ENCODE measurements at places on chromosomes 11 and 22. TPM values are rescaled to one million over a fixed set of nuclear protein-coding genes. Genes with fewer than 3 reads are reported as not detected.

DNA sequence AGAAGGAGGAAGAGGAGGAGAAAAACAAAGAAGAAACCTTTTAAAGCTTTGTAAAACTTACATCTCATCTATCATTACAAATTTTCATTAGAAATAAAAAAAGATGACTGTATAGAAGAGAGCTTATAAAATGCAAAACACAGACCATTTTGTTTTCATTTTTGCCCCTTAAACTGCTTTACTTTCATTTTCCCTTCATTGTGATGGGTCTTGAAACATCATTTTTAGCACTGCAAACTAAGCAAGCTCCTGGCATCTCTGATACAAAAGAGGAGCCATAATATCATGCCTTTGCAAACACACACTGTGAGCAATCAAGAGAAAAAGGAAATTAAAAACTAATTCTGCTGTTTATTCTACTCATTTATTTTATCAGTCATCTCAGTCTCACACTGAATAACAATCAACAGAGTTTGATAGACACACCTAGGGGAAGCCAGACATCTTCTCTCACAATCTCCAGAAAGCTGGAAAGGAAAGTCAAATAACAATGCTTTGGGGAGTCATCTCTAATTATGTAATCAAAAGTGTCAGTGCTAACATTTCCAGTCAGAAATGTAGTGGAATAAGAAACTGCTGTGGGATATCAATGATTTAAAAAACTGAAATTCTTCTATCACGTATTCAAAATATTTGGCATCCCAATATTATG lies 467.7 kb upstream of the FAT3 start:
- no peak for DNase-seq
- no peaks in the 10 kb centered on the region for H3K27me3 ChIP-seq
- no peaks in the 10 kb centered on the region for H3K4me1 ChIP-seq

DNA sequence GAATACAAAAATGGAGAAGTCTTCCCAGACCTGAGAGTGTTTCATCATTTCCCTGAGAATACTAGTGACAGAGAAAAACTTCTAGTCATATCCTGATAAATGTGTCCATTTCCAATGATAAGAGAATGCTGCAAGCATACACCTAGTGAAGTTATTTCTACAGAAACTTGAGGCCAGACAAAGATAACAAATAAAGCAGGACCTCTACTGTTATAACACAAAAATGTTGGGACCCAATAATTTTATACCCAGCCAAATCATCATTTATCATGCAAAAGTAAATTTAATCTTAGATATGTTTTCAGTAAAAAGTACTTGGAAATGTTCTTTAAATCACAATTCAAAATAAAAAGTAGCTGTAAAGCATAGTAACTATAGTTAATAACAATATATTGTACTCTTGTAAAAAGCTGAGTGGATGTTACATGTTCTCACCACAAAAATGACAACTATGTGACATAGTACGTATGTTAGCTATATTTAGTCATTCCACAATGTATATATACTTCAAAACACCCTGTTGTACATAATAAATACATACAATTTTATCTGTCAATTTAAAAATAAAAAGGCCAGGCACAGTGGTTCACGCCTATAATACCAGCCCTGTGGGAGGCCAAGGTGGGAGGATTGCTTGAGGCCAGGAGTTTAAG lies 12.6 kb downstream of the RRAS2 start:
- H3K36me3 ChIP-seq, result no peaks in the 10 kb centered on the region
- no peak overlapping the region for H3K27ac ChIP-seq
- no peak for DNase-seq
- H3K4me1 ChIP-seq, result peaks cover 12% of the 10 kb centered on the region

DNA sequence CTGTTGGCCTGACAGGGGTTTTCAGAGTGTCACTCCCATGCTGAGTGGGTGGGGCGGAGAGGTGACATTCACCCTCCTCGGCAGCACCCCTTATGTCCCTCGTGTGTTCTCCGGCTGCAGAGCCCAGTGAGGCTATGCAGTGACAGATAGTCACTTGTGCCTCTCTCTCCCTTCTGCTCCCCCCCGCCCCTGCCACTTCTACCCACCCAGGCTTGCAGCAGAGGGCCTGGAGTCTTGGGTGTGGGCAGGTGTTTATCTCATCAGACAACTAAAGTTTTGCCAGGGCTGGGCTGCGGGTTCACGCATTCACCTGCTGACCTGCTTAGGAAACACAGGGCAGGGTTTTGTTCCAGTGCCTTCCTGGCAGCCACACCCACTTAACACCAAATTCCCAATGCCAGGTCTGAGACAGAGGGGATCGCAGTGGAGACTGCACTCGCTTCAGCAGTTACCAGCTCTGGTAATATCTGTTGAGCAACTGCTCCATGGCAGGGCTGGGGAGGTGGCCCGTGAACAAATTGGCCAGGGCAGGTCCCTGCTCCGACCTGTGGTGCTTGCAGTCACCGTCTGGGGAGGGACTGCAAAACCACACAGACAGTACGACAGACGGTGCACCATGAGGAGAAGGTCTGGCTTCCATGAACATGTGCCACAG lies 50.5 kb upstream of the ADA2 start:
- H3K36me3 ChIP-seq, result no peaks in the 10 kb centered on the region
- no peak overlapping the region for H3K4me3 ChIP-seq
- no peaks in the 10 kb centered on the region for H3K27me3 ChIP-seq
- H3K4me1 ChIP-seq, result peaks cover 26% of the 10 kb centered on the region
- no peak overlapping the region for H3K27ac ChIP-seq

DNA sequence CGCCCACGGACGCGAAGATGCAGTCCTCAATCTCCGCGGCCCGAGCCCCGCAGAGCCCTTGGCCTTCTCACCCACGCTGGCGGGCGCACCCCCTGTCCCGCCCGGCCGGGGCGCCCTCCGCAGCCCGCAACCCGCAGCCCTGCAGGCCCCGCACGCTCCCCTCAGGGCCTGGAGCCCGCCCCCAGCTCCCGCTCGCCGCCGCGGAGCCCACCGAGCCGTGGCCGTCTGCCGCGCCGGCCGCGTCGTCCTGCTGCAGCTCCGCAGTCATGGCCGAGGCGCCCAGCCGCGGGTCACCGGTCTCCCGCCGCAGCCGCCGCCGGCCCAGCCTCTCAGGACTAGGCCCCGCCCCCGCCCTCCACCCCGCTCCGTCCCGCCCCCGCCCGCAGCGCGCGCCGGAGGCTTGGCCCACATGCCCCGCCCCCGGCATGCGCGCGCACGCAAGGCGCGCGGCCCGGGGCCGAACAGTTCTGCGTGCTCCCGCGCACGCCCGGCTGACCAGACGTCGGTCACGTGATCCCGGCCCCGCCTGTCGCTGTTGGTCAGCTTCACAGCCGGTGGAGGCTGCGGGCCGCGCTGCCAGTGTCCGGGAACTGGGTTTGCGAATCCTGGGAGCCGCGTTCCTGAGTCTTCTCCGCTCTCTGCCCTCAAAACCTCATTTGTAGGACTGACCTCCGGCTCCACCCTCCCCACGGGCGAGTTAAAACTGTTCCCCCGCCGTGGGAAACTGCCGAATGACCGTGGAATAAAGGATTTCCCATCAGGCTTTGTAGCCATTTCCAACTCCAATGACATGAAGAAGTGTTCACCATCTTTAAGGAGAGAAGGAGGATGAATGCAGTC lies at the start of gene USP28:
TSS of gene USP28 (minus strand) at position 339 of the 840 bp plus-strand sequence. CDS start at position 268, 71 bp downstream.
- DNase-seq, result peak; percentile 96
- H3K36me3 ChIP-seq, result no peaks in the 10 kb centered on the region
- peak within 1 kb of the TSS; percentile 100 for H3K4me3 ChIP-seq
- no peaks in the 10 kb centered on the region for H3K27me3 ChIP-seq

GRCh38 chr11:129365816-129366215 lies 9.8 kb upstream of the BARX2 start:
- H3K4me1 ChIP-seq, result no peaks in the 10 kb centered on the region
- DNase-seq, result no peak
- no peak overlapping the region for H3K27ac ChIP-seq
- H3K36me3 ChIP-seq, result no peaks in the 10 kb centered on the region

DNA sequence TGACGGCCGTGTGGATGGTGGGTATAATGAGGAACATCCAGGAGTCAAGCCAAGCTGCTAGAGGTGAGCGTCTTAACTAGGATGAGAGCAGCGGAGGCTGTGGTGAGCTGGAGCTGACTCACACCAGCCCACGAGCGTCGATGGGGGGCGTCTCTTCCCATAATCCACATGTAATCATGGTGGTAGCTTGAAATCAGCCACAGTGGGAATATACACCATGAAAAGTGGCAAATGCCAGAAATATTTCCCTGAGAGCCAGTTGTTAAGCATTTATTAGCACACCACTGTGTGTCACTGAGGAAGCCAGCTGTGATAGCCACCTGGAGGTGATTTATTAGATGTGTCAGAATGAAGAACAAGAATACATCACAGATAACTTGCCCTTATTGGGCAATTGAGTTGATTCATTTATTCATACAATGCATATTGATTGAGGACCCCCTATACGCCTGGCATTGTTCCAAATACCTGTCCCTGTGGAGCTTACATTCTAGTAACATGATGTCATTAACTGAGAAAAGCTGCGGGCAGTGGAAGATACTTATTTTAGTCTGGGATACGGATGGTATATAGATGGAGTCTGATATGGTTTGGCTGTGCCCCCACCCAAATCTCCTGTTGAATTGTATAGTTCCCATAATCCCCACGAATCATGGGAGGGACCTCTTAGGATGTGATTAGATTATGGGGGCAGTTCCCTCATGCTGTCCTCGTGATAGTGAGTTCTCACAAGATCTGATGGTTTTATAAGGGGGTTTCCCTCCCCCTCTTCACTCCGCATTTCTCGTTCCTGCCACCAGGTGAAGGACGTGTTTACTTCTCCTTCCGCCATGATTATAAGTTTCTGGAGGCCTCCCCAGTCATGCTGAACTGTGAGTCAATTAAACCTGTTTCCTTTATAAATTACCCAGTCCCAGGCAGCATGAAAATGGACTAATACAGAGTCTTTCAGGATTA lies 473.4 kb downstream of the METTL15 start:
- H3K4me3 ChIP-seq, result no peak overlapping the region
- H3K27ac ChIP-seq, result no peak overlapping the region
- H3K4me1 ChIP-seq, result no peaks in the 10 kb centered on the region

- no peaks in the 10 kb centered on the region for H3K36me3 ChIP-seq
- no peaks in the 10 kb centered on the region for H3K27me3 ChIP-seq
- no peak for DNase-seq
- no peak overlapping the region for H3K27ac ChIP-seq
Observed at GRCh38 chr11:16942342-16942741, 71.9 kb downstream of the PLEKHA7 start.

DNA sequence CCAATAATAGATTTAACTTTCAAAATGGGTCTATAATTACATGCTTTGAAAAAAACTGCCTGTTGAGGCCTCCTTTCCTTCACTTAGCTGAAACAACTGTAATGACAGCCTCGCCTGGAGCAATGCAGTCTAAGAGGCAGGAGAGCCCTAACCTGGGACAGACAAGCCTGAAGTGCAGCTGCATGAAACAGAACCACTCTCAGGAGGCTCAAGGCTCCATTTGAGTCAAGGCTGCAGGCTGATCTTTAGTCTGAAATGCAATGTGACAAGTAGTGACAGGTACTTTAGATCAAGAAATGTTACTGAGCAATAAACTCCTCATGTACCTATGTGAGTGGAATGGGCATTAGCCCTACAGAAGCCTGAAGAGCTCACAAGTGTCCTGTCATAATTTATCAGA lies 414.0 kb upstream of the LUZP2 start:
- no peaks in the 10 kb centered on the region for H3K27me3 ChIP-seq
- H3K36me3 ChIP-seq, result no peaks in the 10 kb centered on the region
- no peak for DNase-seq

- H3K4me1 ChIP-seq, result no peaks in the 10 kb centered on the region
- no peak for DNase-seq
- no peak overlapping the region for H3K4me3 ChIP-seq
- H3K36me3 ChIP-seq, result no peaks in the 10 kb centered on the region
- H3K27me3 ChIP-seq, result no peaks in the 10 kb centered on the region
Observed at GRCh38 chr22:21690401-21690801, 24.6 kb downstream of the PPIL2 start.

- H3K4me1 ChIP-seq, result no peaks in the 10 kb centered on the region
- no peak overlapping the region for H3K27ac ChIP-seq
- no peak overlapping the region for H3K4me3 ChIP-seq
- peaks cover 2% of the 10 kb centered on the region for H3K27me3 ChIP-seq
- DNase-seq, result no peak
- no peaks in the 10 kb centered on the region for H3K36me3 ChIP-seq
Observed at GRCh38 chr11:64593156-64594105, 2.4 kb downstream of the SLC22A12 start.

DNA sequence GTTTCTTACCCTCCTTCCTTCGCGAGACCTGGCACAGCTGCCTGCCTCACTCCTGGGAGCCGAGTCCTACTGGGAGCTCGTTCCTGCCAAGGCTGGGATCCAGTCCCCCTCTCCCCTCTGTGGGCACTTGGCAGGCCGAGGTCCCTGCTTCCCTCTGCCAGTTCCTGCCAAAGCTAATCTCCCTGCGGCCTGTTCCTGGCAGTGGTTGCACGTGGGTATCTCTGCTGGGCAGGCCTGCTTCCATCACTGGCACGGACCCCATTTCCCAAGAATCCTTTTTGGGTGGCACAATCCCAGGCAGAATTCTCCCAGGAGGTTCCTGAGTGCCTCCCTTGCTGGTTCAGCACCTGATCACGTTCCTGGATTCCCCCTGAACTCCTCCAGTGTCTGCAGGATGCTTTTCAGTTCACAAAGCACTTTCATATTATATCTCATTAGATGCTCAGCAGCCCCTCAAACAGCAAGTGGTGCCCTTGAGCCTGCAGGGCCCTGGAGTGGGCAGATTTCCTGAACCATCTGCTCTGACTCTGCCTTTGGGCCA lies 96.5 kb downstream of the RRM1 start:
- H3K27me3 ChIP-seq, result no peaks in the 10 kb centered on the region
- peaks cover 3% of the 10 kb centered on the region for H3K4me1 ChIP-seq
- H3K27ac ChIP-seq, result no peak overlapping the region
- DNase-seq, result peak; percentile 37

- H3K4me1 ChIP-seq, result peaks cover 15% of the 10 kb centered on the region
- H3K27me3 ChIP-seq, result peaks cover 26% of the 10 kb centered on the region
- DNase-seq, result peak; percentile 73
- peak overlapping the region; percentile 59 for H3K27ac ChIP-seq
- H3K4me3 ChIP-seq, result peak overlapping the region; percentile 37
- H3K36me3 ChIP-seq, result peaks cover 10% of the 10 kb centered on the region
Observed at GRCh38 chr11:69702239-69702691, 1.6 kb downstream of the FGF19 start.

GRCh38 chr11:120153221-120153620 lies 15.3 kb upstream of the TRIM29 start:
- no peaks in the 10 kb centered on the region for H3K27me3 ChIP-seq
- no peak overlapping the region for H3K27ac ChIP-seq
- no peak for DNase-seq
- no peaks in the 10 kb centered on the region for H3K36me3 ChIP-seq
- H3K4me1 ChIP-seq, result no peaks in the 10 kb centered on the region

- H3K27ac ChIP-seq, result peak overlapping the region; percentile 82
- no peak for DNase-seq
- peaks cover 42% of the 10 kb centered on the region for H3K36me3 ChIP-seq
- peak overlapping the region; percentile 99 for H3K4me3 ChIP-seq
- H3K27me3 ChIP-seq, result no peaks in the 10 kb centered on the region
Observed at GRCh38 chr22:39518996-39519680, 1.2 kb upstream of the ATF4 start.

The LRRN4CL gene
- not detected for total RNA-seq

The OR56A1 gene
- total RNA-seq, result 0.09 TPM

The CABP4 gene
- total RNA-seq, result not detected

The SPI1 gene
- total RNA-seq, result not detected

The PIH1D2 gene
- 0.73 TPM for total RNA-seq
